ENCODE measurements at places on chromosomes 12 and 14.

- DNase-seq: no peak
Measured at GRCh38 chr14:64602826-64603225, 53.1 kb downstream of the PPP1R36 start.

DNA sequence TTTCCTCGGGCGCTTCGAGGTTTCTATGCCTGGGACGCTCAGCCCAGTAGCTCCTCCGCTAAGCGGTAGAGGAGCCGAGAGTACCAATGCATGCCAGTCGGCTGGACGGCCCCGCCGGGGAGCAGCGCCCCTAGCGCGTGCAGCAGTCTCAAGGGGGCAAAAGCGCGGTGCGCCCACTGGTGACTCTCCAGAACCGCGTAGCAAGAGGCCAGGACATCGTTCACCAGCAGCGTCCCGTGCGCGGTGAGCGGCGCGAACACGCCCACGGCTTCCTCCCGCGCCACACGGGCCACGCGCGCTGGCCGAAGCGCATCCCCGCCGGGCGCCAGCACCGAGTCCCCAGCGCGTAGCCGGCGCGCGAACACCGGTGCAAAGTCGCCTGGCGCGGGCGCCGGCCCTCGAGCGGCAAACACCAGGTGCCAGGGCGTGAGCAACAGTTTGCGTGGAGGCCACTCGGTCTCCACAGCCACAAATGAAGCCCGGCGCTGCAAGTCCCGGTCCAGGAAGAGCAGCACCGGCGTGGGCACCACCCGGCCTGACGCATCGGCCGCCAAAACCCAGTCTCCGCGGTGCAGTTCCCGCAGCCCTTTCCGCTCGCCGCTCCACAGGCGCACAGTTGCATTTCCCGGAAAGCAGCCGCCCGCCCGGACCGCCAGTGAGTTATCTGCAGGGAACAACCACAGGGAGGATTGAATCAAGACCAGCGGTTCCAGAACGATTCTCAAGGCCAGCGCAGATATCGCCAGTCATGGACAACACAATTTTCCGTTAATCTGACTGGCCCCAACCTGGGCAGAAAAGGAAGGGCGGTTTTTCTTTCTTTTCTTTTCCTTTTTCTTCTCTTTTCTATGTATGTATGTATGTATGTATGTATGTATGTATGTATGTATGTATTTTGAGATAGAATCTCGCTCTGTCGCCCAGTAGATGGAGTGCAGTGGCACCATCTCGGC, 4.5 kb downstream of the DHH start:
- no peak for DNase-seq

- no peak for DNase-seq
Measured at GRCh38 chr12:122104844-122105243, 26.3 kb downstream of the MLXIP start.

- DNase-seq: no peak
Measured at GRCh38 chr14:54487771-54488170, 1.0 kb downstream of the GMFB start.

GRCh38 chr12:75315518-75315917, 14.6 kb downstream of the CAPS2 start:
- no peak for DNase-seq

- DNase-seq: no peak
Measured at GRCh38 chr12:89181271-89181920, 170.9 kb downstream of the DUSP6 start.

- DNase-seq: no peak
Measured at GRCh38 chr14:29576927-29577326, 350.7 kb downstream of the PRKD1 start.

Data from activated gamma-delta T cell treated with anti-CD3 and anti-CD28 coated beads, Interleukin-2, amount 50 U/mL, for 16 hours (primary cell).